ENCODE measurements at places on chromosomes 7 and 10.

- DNase-seq: no peak
Observed at GRCh38 chr10:127150136-127150535, 46.3 kb downstream of the INSYN2A start.

- DNase-seq: peak; percentile 21
Observed at GRCh38 chr10:97185326-97186058, at the start of gene SLIT1. Gene SLIT1, minus strand, starts transcription at chr10:97185959. Its CDS starts 285 bp downstream, at chr10:97185674.

DNA sequence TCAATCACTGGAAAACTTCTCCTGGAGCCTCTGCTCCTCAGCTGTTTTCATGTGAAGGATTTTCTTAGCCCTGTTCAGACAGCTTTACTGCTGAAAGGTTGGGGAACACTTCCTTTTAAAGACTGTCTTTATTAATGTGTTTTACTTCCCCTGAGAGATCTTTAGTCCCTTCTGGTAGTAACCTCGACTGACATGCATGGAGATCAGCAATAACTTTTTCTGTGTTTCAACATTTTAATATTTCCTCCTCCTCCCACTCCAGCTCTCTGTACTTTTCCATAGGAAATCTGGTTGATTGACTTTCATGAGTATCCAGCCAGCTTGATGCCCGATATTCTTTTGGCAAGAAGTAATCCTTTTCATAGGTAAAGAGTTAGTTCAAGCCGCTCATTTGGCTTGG is 62.7 kb upstream of the STRIP2 start:
- DNase-seq: no peak

DNA sequence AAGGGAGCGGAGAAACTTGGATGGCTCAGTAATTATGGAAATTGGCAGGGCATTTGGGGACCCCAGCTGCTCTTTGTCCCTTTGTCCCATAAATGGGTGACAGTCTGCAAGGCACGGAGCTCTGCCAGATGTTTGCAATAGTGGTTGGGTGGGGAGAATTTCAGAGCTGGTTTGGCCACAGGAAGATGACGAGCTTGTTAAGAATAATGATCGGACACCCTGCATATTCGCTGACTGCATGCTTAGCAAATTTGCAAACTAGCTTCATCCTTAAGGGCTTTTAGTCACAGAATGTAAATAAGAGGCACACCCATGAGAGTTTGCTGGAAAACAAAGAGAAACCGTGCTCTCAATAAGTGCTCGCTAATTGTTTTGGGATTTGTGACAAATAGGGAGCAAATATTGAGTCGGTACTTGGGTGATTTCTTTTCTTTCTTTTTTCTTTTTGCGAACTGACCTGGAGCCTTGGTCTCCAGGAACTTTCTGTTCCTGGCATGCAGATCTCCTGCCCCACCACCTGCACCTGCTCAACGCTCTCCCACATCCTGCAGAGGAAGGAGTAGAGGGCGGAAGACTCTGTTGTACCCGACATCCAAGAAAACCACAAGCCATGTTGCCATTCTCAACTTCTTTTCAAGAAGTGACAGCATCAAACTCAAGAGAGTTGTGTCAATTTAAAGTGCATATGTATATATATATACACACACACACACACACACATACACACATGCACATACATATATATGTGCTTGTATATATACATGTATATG is 238.9 kb downstream of the CAMK1D start:
- DNase-seq: no peak

GRCh38 chr10:82821043-82821442 is 946.0 kb downstream of the NRG3 start:
- no peak for DNase-seq

GRCh38 chr7:112990624-112991023 is 96.0 kb downstream of the GPR85 start:
- no peak for DNase-seq

DNA sequence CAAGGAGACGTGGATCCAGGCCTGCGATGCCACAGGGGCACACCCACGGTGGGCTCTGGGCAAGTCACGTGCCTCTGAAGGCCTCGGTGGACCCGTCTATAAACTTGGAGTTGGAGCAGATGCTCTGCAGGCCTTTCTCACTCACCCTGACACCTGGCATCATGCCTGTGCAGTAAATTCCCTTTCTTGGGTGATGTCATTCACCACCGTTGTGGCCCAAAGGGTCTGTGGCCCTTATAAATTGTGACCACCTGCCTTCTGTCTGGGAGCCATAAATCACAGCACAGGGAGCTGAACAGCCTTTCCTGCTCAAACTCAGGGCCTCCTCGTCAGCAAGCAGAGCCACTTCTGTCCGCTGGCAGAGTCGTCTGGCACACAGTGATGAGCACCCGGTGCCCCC is 52.2 kb downstream of the GPAM start:
- DNase-seq: no peak

GRCh38 chr10:125473143-125473793 is 209.7 kb downstream of the TEX36 start:
- DNase-seq: no peak

- DNase-seq: no peak
Observed at GRCh38 chr7:132486274-132486610, 90.0 kb downstream of the PLXNA4 start.

DNA sequence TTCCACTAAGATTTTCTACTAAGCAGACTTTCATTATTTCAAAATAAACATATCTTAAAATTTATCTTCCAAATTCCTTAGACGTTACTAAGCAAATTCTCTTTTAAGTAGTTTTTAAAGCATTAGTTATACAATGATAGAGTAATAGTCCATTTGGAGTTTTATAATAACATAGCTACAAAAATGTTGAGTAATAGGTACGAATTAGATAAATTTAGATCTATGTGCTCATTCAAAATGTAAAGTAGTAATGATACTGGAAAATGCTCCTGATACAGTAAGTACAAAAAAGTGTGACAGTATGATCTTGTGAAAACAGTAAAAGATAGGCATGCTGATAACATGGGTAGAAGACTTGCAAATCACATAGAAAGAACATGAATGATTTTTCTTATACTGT is 4.5 kb downstream of the DMTF1 start:
- DNase-seq: no peak

DNA sequence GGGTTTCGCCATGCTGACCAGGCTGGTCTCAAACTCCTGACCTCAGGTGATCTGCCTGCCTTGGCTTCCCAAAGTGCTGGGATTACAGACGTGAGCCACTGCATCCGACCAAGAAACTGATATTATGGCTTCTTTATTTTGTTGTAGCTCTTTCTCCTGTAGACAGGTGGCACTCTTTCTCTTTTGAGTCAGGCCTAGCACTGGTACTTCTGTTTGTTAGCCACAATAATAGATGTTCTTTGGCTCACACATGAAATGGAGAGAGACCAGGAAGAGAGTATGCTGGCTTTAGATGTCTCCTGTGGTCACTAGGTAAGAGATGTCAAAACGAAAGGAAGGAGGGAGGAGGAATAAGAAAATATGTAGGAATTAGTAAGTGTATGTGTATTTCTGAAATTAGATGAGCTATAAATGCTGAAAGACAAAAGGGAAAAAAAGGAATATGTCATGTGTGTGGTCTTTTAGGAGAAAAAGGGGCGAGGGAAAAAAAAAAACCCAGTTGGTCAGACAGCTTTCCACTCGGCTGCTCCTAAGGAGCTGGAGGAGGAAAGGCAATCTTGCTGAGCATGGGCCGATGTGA is 78.7 kb downstream of the CLEC2L start:
- DNase-seq: peak; percentile 36

- DNase-seq: peak; percentile 50
Observed at GRCh38 chr10:117442944-117443685, 67.9 kb upstream of the PDZD8 start.

DNA sequence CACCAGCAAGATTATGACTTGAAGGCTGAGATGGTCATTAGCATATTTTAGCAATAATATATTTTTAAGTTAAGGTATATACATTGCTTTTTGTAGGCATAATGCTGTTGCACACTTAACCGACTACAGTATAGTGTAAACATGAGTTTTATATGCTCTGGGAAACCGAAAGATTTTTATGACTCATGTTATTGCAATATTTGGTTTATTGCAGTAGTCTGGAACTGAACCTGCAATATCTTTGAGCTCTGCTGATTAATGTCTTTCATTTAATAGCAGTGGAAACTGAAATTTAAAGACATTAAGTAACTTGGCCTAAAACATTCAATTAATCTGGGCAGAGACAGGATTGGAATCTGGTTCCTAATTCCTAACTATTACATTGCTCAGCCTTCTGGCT is 266.7 kb upstream of the PLXDC2 start:
- DNase-seq: no peak

GRCh38 chr10:133279326-133280226 is 2.9 kb upstream of the ADAM8 start:
- DNase-seq: no peak

DNA sequence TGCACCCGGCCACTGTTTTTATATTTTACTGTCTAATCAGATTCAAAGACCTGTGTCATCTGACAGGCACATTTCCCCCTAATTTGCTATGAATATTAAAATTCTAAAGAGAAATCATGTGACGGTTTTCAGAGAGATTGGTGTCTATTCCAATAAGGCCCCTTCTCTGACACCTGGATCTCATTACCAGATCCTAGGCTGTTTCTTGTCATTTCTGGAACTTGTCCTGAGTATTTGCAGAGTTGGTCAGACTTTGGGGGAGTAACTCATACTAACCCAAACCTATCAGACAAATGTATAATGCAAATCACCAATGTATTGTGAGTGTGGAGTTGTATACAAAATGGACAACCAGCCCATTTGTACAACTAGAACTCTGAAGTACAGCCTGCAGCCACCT is 29.5 kb downstream of the MYO1G start:
- DNase-seq: no peak

DNA sequence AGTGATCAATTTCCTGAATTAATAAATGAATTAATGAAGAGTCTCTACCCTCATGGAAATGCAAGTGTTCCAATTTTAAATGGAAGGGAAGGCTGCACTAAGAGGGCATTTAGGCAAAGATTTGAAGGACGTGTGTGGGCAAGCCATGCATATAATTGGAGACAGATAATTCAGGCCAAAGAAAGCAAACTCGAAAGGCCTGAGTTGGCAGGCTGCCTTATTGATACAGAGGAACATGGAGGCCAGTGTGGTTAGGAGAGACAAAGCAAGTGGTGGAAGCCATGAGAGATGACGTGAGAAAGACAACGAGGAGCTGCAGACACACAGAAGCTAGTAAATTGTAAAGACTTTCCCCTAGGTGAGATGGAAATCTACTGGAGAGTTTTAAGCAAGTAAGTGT is 15.4 kb upstream of the PCLO start:
- DNase-seq: no peak

GRCh38 chr7:150003304-150003810 is 129.6 kb downstream of the ATP6V0E2 start:
- DNase-seq: no peak

- no peak for DNase-seq
Observed at GRCh38 chr10:30656233-30656632, 26.7 kb upstream of the LYZL2 start.

DNA sequence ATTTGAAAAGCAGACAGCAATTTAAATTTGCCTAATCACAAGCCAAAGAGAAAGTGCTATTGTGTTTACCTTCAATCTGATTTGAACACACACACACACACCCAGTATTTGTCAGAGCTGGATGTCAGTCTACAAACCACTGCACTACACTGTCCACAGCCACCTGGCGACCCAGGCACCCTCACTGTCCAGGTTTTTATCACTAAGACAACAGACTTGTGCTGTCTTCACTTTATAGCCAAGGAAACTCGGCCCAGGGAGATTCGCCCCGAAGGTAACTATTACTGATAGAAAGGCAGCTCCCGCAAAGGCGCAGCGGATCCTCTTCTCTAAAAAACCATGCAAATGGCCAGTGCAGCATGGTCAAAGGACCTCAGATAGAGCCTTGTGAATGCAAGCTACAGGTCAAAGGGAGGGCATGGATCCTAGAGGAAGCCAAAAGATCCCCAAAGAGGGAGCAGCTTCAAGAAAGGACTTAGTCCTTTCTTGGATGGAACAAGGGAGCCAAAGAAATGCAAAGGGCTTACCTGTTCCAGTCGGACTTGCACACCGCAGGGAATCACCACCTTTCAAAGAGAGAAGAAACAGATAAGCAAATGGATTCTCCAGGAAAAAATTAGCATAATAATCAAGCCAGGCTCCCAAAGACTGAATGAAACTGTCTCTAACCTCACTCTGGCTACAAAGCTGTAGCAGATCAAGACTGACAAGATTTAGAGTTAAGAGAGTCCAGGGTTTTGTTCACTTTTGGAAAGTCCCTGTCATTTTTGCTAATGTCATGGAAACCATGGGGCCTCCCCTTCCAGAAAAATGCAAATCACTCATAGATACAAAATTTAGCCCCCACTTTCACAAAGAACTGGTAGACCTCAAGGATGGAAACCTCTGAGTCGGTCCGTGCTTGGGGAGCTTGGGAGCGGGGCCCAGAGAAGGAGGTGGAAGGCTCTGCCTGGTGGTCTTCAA is 101.1 kb downstream of the TNS3 start:
- no peak for DNase-seq

DNA sequence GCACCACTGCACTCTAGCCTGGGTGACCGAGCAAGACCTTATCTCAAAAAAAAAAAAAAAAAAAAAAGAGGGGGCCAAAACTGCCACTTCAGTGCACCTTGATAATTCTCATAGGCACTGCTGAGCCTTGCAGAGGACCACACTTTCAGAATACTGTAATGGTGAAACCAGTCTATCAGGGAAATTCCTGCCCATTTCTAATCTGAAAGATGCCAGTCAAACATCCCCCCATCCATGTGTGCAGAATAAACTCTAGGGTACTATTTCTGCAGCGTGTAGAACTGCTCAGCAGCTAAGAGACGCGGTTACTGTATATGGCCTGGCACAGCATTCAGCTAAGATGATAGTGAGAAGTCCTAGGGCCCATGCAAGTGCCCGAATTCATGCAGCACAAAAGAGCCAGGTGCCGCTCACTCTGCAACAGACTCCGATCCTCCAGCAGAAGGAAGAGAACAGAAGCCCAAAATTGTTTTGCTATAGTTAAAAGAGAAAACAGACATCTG is 286.8 kb upstream of the KLF14 start:
- DNase-seq: no peak
